Stimulated activated CD8-positive, alpha-beta memory T cell treated with anti-CD3 and anti-CD28 coated beads, Interleukin-12 subunit alpha, Interleukin-12 subunit beta, amount 100 ng/mL, for 4 hours (primary cell): ENCODE measurements at places on chromosomes 6 and 20.

- DNase-seq: no peak
These were observed 4.2 kb downstream of the RFX6 start for GRCh38 chr6:116881236-116881635.

GRCh38 chr6:63919556-63920110 is 284.0 kb downstream of the PHF3 start:
- DNase-seq: no peak

GRCh38 chr6:129583866-129584265 is 126.1 kb downstream of the ARHGAP18 start:
- DNase-seq: no peak

DNA sequence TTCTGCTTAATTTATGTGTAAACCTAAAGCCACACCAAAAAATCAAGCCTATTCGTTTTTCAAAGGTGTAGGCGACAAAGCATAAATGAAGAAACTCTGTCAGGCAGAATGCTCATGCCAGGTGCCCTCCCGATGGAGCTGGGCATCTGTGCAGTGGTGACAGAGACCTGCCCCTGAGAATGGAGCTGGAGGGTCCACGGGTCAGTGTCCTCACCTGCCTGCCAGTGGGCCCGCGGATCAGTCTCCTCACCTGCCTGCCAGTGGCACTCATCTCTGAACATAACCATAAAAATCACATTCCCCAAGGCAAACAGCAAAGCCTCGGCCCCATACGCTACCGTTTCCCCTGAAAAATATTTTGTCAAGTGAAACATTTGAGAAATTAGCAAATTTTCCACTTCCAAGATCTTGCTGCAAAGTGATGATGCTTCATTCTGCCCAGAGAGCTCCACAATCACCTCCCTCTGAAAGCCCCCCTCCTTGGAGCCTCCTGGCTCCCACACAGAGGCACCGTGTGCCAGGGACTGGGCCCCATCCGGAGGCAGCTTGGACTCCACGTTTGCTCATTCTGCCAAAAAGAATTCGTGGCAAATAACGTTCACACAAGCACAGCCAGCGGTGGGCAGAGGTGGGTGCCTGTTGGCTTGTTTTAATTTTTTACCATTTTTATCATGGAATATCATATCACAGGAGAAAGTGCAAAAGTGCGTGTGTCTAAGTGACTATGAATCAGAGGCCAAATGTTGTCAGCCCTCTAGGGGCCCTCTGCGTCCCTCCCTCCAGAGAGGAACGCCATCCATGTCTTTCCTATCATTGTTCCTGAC is 88.8 kb downstream of the YTHDF1 start:
- no peak for DNase-seq

GRCh38 chr6:6556738-6557503 is 31.6 kb upstream of the LY86 start:
- DNase-seq: no peak

DNA sequence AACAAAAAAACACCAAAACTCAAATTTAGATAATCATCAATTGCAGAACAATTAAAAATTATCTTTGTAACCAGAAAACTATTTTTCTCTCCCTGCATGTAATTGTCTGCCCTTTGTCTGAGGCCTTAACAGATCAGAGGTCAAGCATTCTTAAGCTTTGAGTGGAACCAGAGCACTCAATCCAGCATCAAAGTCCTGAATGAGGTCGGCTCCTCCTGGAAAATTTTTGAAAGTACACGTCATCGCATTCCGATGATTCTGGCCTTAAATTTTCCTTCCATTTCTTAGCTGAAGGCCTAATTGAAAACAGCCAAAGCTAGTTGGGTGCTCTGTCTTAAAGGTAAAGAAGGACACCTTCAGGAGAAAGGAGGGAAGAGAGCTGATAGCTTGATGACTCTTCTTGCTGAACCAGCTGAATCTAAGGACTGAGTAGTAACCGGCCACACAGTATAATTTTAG is 510.2 kb upstream of the SULF2 start:
- no peak for DNase-seq
